ENCODE measurements at places on chromosomes 16 and 17.

- no peak for DNase-seq
Measured at GRCh38 chr17:44522883-44523671, 19.9 kb upstream of the GPATCH8 start.

DNA sequence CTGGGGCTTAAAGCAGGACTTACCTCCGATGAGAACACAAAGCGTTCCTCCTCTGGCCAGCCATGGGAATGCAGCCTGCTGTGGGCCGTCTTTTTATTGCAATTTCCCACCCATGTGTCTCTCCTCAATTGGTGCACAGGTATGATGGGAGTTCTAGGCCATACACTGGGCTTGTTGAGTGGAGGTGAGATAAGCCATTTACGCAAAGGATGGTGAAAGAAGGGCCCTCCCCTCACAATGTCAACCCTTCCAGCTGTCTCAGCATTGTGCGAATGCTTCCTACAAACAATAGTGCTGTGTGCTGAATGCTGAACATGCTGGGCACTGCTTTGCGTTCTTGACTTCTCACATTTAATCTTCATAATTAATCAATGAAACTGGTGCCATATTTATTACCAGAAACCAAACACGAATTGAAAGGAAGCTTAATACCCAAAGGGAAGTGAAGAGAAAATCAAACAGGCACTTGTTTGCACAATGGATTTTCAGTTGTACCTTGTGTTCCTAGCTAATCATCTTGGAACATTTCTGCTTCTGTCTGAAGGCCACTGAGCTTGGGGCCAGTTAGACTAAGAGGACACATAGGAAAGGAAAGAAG, at the start of gene GP2:
Gene GP2, minus strand, starts transcription at position 70 of the 598 bp plus-strand sequence. CDS start 1,082 bp downstream, outside the sequence.
- DNase-seq: no peak

- no peak for DNase-seq
Measured at GRCh38 chr17:57574040-57574513, 171.0 kb downstream of the CCDC182 start.

- DNase-seq: no peak
Measured at GRCh38 chr17:75505640-75506039, 9.7 kb downstream of the CASKIN2 start.

DNA sequence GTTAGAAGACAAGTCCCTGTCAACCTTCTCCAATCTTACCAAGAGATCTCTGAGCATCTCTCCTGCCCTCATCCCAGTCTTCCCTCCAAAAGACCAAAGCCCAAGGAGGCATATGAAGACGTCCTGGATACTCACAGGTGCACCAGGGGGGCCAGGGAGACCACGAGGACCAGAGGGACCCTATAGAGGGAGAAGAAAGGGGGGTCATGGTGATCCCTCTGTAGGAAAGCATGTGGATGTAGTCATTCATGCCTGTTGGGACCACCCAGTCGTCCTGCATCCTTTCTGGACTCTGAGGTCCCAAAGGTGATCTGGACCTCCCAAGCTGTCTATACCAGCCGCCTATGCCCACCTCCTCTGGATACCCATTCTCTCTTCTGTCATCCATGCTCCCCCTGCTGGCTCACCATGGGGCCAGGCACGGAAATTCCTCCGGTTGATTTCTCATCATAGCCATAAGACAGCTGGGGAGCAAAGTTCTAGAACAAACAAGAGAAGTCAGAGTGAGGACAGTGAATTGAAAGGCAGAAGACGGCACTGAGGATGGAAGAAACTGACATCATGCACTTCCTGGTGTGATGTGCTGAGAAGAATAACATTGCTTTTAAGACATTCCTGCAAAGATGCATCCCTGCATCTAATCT, 3.3 kb downstream of the COL1A1 start:
- no peak for DNase-seq

DNA sequence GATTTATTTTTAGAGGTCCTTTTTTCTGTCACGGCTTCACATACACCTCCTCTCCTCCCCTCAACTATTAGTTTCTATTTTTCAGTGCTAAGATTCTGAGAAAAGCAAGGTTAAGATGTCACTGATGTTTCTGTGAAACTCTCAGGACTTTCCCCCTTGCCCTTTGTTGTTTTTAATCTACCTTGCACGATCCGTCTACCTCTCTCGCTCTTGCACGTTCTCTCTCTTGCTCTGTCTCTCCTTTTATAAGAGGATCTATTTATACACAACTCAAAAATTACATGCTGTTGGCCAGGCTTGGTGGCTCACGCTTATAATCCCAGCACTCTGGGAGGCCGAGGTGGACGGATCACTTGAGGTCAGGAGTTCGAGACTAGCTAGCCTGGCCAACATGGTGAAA, 43.6 kb downstream of the RPA1 start:
- no peak for DNase-seq

GRCh38 chr16:85306071-85306792, 194.0 kb upstream of the CIBAR2 start:
- peak; percentile 64 for DNase-seq

DNA sequence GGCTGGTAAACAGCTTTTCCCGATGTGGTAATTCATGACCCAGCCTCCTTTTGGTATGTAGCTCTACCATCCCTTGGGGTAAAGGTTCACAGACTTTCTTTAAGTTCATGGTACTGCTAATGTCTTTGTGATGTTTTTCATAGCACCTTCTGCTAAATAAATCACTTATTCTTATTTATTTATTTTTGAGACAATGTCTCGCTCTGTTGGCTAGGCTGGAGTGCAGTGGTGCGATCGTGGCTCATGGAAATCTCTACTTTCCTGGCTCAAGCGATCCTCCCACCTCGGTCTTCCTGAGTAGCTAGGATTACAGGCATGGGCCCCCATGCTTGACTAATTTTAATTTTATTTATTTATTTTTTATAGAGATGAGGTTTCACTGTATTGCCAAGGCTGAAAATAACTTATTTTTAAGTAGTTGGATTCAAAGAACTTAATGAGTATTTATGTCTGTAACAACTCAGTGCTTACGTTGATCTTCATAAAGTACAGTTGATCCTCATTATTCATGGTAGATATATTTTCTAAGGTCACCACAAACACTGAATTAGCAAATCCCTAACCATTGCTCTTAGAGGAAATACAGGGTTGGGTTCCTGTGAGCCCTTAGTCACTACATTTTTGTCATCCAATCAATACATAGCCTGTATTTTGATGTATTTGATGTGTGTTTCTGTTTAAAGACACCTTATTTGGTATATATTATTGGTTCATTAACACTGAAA, 97.1 kb downstream of the SHISA9 start:
- DNase-seq: no peak

Measured in AG09319 (cell line).